Tibial artery (tissue), 4 donors: ENCODE measurements at places on chromosomes 12 and 14.

DNA sequence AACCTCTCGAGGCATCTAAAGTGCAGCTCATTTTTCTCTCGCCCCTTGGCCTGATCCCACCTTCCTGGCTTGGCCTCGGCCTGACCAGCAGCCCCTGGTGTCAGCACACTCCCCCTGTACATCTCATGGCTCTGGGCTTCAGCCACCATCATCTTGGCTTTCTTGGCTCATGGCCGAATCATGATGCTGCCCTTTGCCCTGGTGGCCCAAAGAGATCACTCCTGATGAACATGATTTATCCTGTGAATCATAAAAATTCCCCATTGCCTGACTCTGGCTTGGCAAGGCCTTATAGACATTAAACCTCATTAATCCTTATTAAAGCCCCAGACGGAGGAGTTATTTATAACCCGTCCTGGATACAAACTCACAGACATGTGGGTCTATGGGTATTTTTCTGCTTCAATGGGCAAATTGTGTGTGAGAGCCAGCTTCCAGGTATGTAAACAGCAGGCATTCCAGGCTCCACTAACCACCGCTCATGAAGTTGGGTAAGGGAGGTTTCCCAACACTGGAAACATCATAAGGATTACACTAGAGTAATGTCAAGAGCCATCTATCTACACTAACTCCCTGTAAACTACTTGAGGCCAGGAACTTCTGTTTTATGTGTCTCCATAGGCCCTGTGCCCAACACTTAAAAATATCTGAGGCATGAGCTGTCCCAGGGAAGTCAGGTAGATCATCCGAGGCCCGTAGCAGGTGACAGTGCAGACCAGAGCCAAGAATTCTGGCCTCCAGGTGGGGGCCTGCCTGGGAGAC lies 171.2 kb downstream of the TTC8 start:
- no peak for DNase-seq

- peak; percentile 73 for DNase-seq
These were observed 5.1 kb upstream of the NUMB start for GRCh38 chr14:73463411-73463810.

DNA sequence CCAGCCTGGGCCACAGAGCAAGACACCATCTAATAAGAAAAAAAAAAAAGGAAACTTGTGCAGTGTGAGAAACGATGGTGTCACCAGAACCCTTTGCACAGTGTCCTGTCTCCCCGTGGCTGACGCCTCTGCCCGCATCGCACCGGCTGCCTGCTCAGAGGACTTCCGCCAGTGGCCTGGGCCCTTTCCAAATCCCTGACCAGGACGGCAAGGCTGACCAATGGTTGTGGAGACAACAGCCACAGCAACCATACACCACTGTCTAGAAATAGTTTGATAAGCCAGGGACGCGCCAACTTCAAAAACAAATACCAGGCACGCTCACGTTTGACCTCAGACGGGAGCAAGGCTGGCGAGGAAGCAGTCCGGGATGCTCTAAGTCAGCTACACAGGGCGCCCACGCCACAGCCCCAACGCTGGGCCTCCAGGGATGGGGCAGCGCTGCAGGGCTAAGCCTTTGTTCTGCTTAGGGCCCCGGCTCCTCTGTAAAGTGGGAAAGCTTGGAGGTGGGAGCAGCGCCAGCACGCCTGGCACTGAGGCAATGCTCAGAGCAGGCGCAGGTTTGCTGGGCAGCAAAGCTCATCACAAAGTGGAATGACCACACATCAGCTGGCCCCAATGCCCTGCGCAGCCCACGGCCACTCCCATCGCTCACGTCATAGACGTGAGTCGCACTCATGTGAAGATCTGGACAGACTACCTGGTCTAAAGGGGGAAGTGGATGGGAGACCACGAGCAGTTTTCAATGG lies 12.5 kb downstream of the PGAM5 start:
- no peak for DNase-seq

- DNase-seq: no peak
These were observed 393.3 kb upstream of the RPL10L start for GRCh38 chr14:47044841-47045240.

- no peak for DNase-seq
These were observed 15.1 kb downstream of the PPM1H start for GRCh38 chr12:62919838-62920237.

GRCh38 chr14:70871863-70872677 lies 35.2 kb upstream of the PCNX1 start:
- no peak for DNase-seq

DNA sequence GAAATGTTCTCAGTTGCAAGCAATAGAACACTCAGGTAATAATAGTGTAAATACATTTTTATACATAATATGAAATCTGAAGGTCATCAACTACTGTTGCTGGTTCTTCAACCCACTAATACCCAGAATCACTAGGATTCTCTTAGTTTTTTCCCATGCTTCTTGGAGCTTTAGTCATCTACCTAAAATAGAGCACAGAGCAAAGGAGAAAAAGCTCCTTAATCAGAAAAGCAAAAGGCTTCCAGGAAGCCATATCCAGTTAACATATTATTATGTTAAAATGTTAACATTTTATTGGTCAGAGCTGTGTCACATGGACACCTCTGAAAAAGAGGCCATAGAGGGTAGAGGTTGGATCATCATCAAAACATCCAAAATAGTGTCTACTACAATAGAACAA lies 57.0 kb downstream of the CCER1 start:
- DNase-seq: no peak

DNA sequence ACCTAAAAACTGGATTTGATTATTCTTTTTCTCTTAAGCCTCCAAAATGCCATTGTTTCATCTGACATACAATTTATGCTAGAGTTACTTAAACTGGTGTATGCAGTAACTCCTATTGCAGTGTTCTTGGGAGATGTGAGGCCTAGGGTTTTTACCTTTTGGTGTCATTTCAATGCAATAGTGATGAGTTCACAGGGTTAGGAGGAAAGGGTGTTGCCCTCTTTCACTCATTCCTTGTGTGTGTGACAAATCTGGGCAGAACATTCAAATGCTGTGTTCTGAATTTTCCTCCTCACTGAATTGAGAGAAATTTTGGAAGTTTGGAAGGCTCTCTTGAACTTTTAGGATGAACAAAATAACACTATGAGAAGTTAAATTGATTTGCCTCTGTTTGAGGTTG lies 69.9 kb downstream of the IGF1 start:
- no peak for DNase-seq

- DNase-seq: no peak
These were observed 24.9 kb downstream of the SFSWAP start for GRCh38 chr12:131735476-131736445.

DNA sequence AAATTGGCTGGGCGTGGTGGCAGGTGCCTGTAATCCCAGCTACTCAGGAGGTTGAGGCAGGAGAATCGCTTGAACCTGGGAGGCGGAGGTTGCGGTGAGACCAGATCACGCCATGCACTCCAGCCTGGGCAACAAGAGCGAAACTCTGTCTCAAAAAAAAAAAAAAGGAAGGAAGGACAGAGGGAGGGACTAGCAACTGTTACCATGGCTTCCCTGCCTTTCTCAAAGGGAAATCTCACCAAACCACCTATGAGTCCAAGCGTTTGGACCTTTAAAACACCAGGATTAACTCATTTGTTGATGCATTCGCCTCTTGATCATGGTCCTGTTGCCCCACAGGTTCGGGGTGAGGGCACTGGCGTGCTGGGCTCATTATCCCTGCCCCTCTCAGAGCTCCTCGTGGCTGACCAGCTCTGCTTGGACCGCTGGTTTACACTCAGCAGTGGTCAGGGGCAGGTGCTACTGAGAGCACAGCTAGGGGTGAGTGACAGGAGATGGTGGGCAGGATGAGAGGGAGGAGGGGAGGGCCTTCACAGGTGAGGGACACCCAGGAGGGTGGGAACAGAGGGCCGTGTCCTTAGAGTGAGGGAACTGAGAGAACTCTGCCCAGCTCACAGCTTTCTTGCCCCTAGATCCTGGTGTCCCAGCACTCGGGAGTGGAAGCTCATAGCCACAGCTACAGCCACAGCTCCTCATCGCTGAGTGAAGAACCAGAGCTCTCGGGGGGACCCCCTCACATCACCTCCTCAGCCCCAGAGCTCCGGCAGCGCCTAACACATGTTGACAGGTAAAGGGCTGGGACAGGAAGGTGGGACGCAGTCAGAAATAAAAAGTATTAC lies 10.2 kb upstream of the MYL6B start:
- DNase-seq: no peak

- no peak for DNase-seq
These were observed 104.6 kb downstream of the DIP2B start for GRCh38 chr12:50609292-50609874.

DNA sequence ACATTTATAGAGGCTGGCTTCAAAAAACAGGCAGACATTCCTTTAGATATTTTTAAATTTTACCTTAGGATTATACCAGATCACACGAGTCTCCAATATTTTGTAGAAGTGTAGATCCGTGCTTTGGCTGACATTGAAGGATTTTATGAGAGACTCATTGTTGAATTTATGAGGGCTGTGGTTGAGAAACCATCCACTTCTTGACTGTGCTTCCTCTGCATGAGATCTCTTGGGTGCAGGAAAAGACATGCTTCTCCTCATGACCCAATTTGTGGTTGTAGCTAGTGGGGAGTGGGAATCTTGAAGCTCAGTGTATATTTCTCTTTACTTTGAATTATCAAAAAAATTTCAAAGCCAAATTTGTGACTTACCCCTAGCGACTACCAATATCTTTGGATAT lies 36.7 kb upstream of the NKX2-8 start:
- DNase-seq: no peak

GRCh38 chr12:130526813-130527212 lies 189.1 kb downstream of the PIWIL1 start:
- DNase-seq: no peak

GRCh38 chr12:3055704-3056467 lies 21.3 kb upstream of the TSPAN9 start:
- DNase-seq: no peak

DNA sequence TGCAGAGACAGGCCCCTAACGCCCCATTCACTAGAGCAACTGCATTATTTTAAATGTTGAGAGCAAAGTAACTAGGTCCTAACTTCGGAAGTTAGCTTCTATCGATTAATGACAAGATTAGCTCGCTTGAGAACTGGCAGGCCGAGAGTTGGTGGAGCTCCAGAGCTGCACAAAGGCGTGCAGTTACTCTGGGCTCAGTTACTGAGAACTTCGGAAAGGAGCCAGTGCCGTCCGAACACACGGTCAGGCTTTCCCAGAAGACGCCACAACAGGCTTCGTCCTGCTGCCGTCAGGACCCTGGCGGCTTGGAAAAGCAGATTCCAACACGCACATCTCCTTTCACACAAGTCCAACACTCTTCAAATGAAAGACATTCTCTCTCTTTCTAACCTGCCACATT lies 45.4 kb upstream of the TESC start:
- no peak for DNase-seq

DNA sequence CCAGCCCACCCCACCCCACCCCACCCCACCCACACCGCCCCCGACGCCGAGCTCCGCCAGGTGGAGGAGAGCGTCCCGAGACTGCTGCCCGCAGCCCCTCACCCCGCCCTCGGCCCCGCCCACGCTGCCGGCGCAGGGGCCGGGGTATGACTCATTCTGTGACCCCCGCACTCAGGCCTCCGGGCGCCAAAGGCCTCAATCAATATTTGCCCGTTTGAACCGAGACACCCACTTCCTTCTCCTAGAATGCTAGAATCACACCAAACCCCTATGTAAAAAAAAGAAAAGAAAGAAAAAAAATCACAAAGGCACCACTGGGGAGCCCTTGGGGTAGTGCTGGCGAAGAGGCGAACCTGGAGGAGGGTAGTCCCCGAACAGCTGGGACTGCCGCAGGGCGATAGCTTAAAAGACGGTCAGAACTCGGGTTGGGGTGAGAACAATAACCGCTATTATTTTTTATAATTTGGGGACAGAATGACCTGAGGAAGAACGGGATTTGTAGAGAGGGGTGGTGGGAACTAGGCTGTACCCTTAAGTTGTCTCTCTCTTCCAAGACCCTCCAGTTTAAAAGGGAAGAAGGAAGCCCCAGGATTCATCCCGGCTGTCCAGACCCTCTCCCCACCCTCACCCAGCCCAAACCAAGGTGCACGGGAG lies 894 bp downstream of the KRT8 start:
- no peak for DNase-seq

GRCh38 chr14:64581817-64582216 lies 32.1 kb downstream of the PPP1R36 start:
- no peak for DNase-seq

- DNase-seq: no peak
These were observed 27.8 kb downstream of the AACS start for GRCh38 chr12:125092872-125093680.

DNA sequence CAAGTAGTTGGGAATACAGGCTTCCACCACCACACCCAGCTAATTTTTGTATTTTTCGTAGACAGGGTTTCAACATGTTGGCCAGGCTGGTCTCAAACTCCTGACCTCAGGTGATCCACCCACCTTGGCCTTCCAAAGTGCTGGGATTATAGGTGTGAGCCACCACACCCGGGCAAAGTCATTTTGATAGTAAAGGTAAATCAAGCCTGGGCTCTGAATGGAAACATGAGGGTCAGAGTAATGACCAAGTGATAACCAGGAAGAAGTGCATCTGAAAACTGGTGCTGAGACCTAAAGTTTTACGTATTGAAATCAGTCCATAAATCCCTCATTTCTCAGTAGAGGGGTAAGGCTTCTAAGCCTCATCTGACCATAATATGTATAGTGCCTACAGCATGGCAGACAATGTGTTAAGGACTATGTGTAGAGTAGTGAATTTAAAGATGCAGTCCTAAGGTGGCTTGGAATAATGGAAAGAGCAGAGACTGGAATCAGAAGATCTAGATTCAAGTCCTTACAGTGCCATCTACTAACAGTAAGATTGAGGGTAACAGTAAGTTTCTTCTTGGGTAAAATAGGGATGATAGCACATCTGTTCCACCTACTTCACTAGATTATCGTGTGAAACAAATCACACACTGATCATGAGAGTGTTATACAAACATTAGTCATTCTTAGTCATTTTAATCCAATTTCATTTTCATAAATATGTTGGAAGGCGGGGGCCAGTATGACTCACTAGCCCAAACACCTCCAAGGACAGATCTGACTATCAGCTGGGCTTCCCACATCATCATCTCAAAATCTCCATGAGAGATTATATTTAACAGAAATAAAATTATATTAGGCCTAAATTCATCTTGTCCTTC lies 11.2 kb downstream of the MAP4K5 start:
- peak; percentile 57 for DNase-seq

DNA sequence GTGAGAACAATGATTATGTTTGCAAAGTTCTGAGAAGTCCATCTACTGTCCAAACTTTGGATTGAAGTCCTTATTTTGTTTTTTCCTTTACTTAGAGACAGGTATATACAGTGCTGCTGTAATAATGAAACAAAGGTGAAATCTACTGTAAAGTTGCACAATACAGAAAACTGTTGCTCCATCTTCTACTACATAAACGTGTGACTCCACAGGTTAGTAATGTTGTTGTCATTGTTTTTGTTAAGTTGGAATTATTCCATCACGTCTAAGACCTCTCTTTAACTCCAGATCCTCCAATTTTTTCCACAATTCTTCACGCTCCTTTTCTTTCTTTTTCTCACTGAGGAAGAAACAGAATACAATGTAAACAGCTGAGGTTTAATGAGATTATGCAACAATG lies 57.0 kb upstream of the GPHB5 start:
- no peak for DNase-seq

GRCh38 chr12:15863984-15864383 lies 18.2 kb upstream of the STRAP start:
- no peak for DNase-seq

- DNase-seq: no peak
These were observed 80.8 kb downstream of the SLC25A21 start for GRCh38 chr14:37091651-37092050.
